Renal cortical epithelial cell (primary cell): ENCODE measurements at places on chromosomes 3 and 15. TPM values are rescaled to one million over a fixed set of nuclear protein-coding genes. Genes with fewer than 3 reads are reported as not detected.

Gene CTXND1
- not detected in 2 replicates for total RNA-seq

Gene POPDC2
- 0.40 TPM in 1 of 2 replicates, not detected in the other for total RNA-seq

Gene ZNF280D
- 14.9 and 39.5 TPM in 2 replicates for total RNA-seq

GRCh38 chr3:132669256-132669777 is 9.2 kb downstream of the UBA5 start:
- no peak for DNase-seq

DNA sequence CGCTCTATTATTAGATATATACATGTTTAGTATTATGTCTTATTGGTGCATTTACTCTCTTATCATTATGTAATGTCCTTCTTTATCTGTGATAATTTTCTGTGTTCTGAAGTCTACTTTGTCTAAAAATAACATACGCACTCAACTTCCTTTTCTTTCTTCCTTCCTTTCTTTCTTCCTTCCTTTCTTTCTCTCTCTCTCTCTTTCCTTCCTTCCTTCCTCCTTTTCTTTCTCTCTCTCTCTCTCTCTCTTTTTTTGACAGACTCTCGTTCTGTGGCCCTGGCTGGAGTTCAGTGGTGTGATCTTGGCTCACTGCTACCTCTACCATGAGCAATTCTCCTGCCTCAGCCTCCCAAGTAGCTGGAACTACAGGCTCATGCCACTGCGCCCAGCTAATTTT is 15.2 kb downstream of the ADIPOQ start:
- DNase-seq, result no peak

DNA sequence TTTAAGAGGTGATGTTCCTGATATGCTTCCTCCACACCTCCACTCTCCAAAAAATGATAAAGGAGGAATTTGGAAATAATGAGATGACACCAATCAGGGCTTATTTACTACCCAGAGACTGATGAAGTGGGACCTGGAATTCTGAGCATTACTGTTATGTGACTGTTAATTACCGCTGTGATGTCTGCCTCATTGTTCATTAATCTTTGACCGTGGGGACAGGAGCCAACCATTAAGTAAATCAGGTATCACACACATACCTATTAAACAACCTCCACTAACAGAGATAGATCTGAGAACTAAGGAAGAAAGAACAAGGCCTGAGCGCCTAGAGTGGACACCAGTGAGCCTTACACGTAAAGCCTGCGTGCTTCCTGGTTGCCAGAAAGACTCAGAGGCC is 37.7 kb downstream of the ABHD5 start:
- peak; percentile 33 for DNase-seq

- no peak for DNase-seq
These were observed 23.0 kb downstream of the TPM1 start for GRCh38 chr15:63065262-63066221.
